ENCODE measurements at places on chromosomes 6 and 20.
A peak's percentile ranks its signal among the peaks of the same experiment; 100 is the strongest.

GRCh38 chr6:43786664-43787329, 16.8 kb downstream of the VEGFA start:
- no peak for DNase-seq

DNA sequence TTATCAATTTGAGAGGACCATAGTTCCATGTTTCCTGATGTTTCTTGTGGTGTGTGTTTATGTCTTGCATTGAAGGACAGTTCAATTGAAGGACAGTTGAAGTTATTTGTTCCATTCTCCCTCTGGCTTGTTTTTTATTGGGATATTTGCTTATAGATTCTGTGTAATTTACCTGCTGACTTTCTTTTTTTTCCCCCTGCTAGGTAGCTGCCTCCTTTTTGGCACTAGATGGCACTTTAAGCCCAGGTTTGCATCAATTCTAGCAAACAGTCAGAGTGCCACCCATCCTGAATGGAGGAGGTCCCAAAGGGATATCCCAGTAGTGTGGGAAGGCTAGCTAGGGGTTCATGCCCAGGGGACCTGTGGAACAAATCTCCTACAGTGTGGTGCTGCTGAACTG, 78.1 kb downstream of the CFAP61 start:
- no peak for DNase-seq

- DNase-seq = no peak
Observed at GRCh38 chr6:44666324-44666723, 278.8 kb downstream of the CDC5L start.

GRCh38 chr6:27684264-27685211, 211.6 kb upstream of the ZNF184 start:
- DNase-seq = peak; percentile 19

- no peak for DNase-seq
Observed at GRCh38 chr20:41377275-41377674, 10.7 kb upstream of the EMILIN3 start.

Measured in AG20443 (cell line).